NCI-H1436 (cell line): ENCODE measurements at places on chromosomes 12 and 14.
A peak's percentile ranks its signal among the peaks of the same experiment; 100 is the strongest.

- DNase-seq = no peak
Measured at GRCh38 chr14:51059032-51059431, 35.9 kb downstream of the TRIM9 start.

GRCh38 chr14:80627745-80628144, 313.8 kb downstream of the CEP128 start:
- no peak for DNase-seq

- DNase-seq = no peak
Measured at GRCh38 chr12:123580772-123581171, 3.6 kb upstream of the TMED2 start.

- DNase-seq = no peak
Measured at GRCh38 chr14:90846511-90846910, 30.3 kb upstream of the TTC7B start.

- no peak for DNase-seq
Measured at GRCh38 chr14:68682166-68683103, 110.4 kb downstream of the ZFP36L1 start.

- no peak for DNase-seq
Measured at GRCh38 chr14:59337141-59337611, 128.0 kb downstream of the GPR135 start.

DNA sequence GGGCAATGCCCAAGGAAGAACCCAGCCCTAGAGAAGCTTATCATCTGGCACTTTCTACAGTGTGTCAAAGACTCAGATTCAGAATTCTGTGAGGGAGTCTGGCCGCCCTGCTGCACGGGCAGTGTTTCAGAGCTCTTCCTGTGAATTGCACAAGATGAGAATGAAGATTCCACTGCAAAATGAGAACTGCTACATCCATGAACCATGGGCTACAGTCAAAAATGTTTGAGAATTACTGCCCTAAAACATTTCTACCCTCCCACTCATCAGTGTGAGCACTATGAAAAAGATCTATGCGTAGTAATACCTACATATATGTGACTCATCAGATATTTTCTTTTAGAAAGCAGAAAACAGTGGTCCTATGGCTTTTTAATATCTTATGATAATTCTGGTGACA, 104.0 kb downstream of the STAB2 start:
- DNase-seq = no peak

GRCh38 chr12:11868027-11868426, 202.7 kb upstream of the BCL2L14 start:
- no peak for DNase-seq

DNA sequence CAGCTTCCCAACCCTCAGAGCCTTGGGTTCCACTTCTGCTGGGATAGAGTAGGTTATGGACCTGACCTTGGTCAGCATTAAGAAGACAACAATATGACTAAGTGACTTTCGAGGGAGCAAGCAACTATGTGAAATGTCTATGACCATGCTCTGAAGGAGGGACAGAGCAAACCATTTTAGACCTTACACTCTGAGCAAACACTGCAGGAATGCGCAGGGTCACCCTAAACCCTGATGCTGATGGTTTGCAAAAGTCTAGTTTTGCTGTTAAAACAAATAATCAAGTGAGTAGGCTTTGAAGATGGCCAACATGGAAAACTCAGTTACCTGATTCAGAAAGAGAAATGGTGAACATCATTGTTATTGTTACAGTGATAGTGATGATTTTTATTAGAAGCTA, 8.7 kb downstream of the ZCCHC8 start:
- no peak for DNase-seq

DNA sequence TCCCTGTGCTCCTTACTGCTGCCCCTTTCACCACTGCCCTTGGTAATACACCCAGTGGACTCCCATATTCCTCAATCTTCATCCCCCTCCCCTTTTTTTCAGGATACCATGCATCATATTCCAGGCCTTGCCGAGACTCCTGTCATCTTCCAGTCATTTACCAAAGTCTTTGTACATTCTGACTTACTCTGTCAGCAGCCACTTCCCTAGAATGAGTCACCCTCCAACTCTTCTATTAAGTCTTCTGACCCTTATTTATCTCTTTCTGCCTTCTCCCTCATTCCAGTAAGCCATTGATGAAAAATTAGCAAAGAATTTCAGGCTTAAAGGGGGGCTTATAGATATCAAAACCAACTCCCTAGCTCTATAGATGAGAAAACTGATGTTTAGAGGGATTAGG, 128.0 kb downstream of the STXBP6 start:
- no peak for DNase-seq

- no peak for DNase-seq
Measured at GRCh38 chr12:62827042-62827441, 107.9 kb downstream of the PPM1H start.

GRCh38 chr14:57182760-57183503, 85.8 kb downstream of the EXOC5 start:
- peak; percentile 38 for DNase-seq

DNA sequence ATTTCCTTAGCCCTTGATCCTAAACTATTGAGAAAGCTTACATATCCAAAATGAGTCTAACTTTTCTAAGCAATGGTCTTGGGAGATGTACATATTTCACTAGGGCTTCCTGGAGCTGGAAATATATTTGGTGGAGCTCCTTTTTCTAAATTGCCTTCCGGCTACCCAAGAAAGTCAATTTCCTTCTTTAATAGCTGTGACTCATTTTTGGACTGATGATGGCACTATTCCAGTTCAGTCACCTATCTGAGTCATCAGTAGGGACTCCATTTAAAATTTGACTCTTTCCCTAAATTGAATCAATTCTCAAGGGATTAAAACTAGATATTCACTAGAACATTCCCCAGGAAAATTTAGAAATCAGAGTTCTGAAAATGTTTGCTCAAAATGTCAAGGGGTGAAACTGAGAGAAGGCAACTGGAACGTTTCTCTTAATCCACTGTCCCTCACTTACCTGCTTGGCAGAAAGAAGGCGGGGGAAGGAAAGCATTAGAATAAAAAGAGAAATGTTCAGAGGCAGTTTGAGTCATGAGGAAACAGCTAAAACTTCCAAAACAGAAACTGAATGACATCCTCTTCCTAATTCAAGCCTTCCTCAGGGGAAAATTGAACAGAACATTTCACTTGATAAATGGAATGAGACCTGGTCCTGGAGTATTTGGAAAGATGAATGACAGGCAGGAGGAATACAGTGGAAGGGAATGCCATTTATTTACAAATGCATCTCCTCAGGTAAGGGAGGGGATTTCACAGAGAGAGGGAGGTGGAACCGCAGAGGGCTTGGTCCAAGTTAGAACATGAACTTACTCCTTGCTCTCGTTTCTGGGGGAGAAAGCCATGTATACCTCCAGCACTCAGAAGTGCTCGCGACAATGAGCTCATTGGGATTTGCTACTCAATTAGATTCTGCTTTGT, 91.2 kb downstream of the RGS6 start:
- no peak for DNase-seq

DNA sequence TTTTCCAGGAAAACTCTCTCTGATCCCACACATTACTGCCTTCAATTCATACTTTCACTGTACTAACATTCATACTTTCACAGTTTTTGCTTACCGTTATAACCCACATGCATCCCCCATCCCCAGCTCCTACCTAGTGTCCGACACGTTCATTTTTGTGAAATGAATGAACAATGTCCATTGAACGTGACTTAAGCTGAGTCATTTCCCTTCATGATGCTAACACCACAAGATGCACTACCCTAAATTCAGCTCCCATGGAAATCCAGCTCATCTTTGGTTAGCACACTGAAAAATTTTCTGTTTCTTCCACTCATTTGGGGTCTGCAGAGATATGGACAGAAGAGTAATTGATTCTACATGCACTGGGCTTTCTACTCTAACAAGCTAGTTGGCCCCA, 84.7 kb downstream of the GALNT4 start:
- no peak for DNase-seq

GRCh38 chr12:71685312-71685906, 473 bp upstream of the TMEM19 start:
- no peak for DNase-seq

- DNase-seq = no peak
Measured at GRCh38 chr12:122929812-122930211, 33.9 kb upstream of the VPS37B start.

DNA sequence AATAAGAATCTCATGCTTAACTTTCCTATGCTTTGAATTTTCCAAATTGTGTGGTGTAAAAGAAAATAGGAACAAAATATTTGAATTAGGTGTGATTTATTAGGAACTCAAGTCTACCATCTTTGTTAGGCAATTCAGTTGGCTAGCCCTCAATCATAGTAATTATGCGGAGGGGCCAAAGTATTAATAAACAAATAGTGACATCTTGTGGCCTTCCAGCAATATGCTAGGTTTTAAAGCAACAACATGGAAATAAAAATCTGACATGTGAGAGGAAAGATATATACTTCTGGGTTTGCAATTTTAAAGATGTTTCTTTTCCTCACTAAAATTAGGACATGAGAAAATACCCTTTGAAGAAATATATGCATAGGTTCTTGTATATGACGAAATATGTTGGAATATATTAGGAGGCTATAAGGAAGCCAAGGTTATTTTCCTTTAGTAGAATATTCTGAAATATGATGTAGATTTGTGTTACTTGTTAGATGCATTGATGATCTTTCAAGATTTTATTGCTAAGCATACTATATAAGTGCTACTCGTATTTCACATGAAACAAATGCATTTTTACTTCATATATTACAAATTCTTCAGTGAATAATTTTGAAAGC, 200.4 kb downstream of the PTPRO start:
- peak; percentile 72 for DNase-seq

- no peak for DNase-seq
Measured at GRCh38 chr14:105261781-105262180, 13.4 kb downstream of the BTBD6 start.

GRCh38 chr14:57068511-57068910, 200.2 kb downstream of the EXOC5 start:
- DNase-seq = no peak

- no peak for DNase-seq
Measured at GRCh38 chr12:49058366-49059044, 2.1 kb downstream of the KMT2D start.

GRCh38 chr14:71314717-71315116, 407.5 kb downstream of the PCNX1 start:
- no peak for DNase-seq

DNA sequence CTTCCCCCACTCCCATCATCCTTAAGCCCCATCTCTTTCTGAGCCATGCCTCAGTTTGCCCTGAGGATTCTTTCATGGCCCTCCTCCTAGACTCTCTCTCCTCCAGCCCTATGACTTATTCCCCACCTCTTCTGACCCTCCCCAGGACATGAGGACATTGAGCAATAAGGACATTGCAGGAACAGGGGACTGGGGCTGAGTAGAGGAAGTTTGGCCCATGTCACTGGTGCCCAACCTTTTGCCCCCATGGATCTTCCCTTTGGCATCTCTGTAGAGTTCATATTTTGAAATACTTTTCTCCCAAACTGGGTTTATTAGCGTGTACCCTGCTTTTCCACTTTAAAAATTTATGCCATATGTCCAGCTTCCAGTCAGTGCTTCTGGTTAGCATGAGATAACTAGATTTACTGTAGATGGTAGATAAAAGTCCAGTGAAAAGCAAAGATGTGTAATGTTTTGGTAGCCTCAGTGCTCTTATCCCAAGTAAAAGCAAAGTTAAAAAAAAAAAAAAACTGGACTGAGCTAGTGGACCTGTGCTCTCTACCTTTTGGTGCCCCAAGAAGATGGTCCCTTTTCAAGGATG, 6.1 kb upstream of the LRP1-AS start:
- no peak for DNase-seq

DNA sequence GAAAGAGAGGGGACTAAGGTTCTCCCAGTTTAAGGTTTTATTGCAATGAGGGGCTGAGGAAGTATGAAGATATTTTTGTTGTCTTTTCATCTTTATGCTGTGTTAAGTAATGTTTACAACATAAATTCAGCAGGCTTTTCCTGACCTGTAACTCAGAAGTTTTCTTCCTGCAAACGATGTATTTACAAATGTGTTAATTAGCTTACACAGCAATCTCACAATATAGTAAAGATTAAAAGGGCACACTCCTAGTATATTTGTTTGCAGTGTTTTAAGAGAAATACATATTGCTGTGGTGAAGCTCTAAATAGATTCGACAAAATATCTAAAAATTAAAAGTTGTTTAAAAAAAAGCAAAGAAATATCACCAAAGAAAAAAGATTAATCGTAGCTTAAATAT, 55.7 kb downstream of the OR11H12 start:
- DNase-seq = no peak

DNA sequence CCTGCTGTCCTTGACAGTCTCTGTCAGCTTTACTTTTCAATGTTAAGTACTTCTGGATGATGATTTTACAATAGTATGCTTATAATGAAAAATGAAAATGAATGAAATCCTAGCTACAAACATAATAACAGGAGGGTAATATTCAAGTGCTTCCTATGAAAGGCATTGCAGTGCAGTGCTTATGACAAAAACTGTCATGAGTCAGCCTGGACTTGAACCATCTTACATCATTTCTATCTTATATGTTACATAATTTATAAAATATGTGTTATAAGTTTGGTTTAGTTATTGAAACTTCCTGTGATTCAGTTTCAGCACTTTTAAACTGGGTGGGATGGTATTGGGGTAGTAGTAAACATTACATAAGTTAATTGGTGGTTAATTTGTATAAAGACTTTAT, 451.7 kb downstream of the TMEM117 start:
- no peak for DNase-seq

DNA sequence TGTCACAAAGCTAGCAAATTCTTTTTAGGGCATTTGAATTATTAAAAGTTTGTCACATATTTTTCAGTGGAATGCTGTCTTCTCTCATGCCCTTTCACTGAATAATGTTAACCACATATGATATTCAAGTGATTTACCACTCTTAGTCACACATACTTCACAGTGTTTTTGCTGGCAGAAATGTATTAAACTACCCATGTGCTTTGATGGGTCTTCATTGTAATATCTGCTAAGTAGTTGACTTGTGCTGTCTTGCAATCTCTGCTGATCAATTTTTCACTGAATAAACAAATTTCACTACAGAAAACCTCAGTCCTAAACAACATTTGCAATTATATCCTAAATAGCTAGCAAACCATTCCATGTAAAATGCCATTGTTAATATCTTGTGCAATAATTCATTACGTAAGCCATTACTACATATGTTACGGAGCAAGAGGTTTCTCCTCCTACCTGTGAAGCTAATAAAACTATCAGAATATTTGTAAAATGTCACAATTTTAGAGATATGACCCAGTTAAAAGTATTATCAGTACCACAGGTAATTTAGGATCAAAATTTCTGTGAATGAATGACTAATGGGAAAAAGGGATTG, 64.6 kb upstream of the LMO3 start:
- DNase-seq = no peak

DNA sequence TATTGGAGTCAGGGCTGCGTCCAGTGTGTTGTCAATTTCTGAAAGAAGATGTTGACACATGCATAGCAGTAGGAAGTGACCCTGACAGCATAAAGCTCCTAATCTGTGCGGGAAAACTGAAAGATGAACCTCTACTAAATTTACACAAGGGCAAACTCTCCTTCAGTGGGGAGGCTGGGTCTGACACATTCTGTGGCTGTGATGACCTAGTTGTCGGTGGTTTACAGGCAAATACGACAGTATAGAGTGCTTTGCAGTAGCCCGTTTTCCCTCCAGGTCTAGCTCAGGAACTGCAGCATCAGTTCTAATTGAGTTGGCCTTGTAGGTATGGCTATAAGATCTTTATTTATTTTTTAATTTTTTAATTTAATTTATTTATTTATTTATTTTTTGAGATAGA, 14.8 kb upstream of the GABARAPL1 start:
- DNase-seq = no peak
